Colonic mucosa (tissue), 4 donors: ENCODE measurements at places on chromosomes 3 and 15. TPM values are rescaled to one million over a fixed set of nuclear protein-coding genes. Genes with fewer than 3 reads are reported as not detected.

FGF12 gene
- 0.48 TPM for total RNA-seq

CCDC39 gene
- not detected for total RNA-seq

ZIC1 gene
- total RNA-seq = 0.19 TPM

KCNMB2 gene
- 0.42 TPM for total RNA-seq

WDR93 gene
- total RNA-seq = 0.13 TPM

ZNF502 gene
- 3.3 TPM for total RNA-seq

KIF7 gene
- total RNA-seq = 1.1 TPM

GOLGA6A gene
- not detected for total RNA-seq

PAK6 gene
- 10.4 TPM for total RNA-seq

KLHL40 gene
- total RNA-seq = not detected

CPEB1 gene
- 0.40 TPM for total RNA-seq

NME9 gene
- total RNA-seq = not detected

DNA sequence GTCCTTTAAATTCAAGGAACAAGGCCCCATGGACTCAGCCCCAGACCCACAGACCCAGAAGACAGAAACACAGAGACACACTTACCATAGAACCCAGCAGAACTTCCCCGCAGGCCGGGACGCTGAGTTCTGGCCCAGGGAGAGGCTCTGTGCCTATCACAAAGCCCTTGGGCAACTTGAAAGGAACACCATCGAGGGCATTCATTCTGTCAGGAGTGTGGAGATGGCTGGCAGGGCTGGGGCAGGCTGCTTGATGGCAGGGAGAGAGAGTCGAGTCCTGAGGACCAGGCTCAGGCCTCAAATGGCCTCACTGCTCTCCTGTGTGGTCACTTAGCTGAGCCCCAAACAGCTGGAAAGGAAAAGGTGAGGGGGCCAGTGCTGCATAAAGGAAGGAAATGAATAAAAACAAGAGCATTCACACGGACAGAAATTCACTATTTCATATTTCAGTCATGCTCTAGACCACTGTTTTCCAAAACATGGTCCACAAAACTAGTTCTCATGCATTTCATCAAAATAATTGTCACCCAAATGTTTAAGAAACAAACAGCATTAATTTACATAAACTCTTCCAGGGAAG lies 8.9 kb downstream of the UBAP1L start:
- H3K27ac ChIP-seq = no peak overlapping the region
- H3K27me3 ChIP-seq = no peaks in the 10 kb centered on the region
- H3K4me3 ChIP-seq = no peak overlapping the region
- no peaks in the 10 kb centered on the region for H3K36me3 ChIP-seq
- no peaks in the 10 kb centered on the region for H3K4me1 ChIP-seq
- no peak for DNase-seq

DNA sequence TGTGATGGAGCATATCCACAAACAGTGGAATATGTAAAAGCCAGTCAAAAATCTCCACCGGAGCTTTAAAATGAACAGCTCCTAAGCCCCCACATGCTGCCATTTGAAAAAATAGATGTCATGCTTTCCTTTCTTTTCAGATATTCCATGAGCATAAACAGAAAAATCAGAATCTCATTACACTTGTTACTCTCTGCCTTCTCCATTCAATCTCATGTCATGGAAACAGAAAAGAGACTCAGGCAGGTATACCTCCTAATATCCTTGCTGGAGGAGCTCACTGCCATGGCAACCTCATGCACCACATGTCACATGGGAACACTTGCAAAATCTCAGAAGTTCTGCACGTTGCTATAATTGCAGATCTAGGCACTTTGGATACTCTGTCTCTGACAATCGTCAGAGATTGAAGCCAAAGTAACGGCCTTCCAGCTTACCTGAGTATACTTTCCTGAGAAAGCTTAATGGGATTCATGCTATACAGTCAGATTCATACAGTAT lies 317.0 kb upstream of the ADAMTS9 start:
- H3K4me3 ChIP-seq = no peak overlapping the region
- H3K4me1 ChIP-seq = no peaks in the 10 kb centered on the region
- H3K27me3 ChIP-seq = no peaks in the 10 kb centered on the region
- no peak overlapping the region for H3K27ac ChIP-seq

DNA sequence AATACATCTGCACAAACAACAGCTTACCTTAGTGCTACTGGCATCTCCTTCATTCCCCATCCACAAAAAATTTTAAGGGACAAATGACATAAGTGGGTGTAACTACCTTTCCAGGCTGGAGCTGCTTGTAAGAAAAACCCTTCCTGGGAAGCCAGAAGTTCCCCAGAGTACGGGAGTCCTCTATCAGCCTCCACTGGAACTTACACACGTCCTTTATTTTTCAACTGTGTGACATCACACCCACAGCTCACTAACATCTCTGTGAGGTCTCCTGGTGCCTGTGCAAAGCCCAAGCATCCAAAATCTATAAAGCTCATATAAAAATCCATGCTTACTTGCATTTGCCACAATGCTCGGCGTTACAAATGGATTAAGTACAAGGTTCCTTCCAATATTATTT lies 27.6 kb downstream of the LRIG1 start:
- no peak for DNase-seq
- peaks cover 19% of the 10 kb centered on the region for H3K4me1 ChIP-seq
- H3K4me3 ChIP-seq = no peak overlapping the region

DNA sequence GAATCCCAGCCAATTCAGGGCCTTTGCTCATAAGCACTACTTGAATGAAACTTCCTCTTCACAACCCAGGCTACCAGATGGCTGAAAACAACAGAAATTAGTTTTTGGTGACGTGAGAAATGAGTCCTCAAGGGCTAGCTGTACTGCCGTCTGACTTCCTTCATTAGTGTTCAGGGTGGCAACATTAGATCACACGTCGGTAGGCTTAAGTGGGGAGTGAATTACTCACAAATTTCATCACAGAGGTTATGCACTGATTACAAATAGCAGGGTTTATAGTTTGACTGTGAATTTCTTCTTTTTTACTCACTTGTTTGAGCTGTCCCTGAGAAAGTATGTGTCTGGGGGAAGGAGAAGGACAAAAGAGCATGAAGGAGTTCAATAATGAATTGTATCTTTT lies 397.2 kb downstream of the GAP43 start:
- H3K4me1 ChIP-seq = no peaks in the 10 kb centered on the region
- no peaks in the 10 kb centered on the region for H3K27me3 ChIP-seq
- no peak for DNase-seq

DNA sequence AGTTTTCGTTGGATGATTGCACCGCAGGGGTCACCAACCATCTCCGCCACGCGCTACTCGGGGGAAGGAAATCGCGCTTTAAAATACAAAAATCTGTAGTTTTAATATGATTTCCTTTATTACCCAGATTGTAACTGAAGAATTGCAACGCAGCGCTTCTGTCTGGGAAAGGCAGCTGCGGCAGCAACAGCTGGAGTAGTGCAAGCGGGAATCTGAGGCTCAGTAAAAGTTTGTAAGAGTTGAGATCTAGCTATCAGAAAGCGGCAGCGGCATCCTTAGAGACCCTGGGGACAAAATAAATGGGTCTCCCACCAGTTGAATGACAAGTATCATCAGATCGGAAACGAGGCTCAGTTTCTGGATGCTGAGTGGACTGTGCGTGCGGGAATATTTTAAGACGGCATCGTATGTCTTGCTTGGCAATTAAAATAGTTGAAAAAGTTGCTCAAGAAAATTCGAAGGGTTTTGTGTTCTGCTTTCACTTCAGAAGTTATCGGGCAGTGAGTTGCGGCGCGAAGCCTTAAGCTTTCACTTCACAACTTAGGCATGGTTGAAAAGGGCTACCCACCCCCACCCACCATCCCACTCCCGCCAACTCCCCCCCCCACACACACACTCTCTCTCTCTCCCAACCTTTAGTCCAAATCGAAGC lies 2.7 kb downstream of the MECOM start:
- no peaks in the 10 kb centered on the region for H3K36me3 ChIP-seq
- peak overlapping the region; percentile 85 for H3K27ac ChIP-seq
- H3K4me1 ChIP-seq = no peaks in the 10 kb centered on the region

- no peaks in the 10 kb centered on the region for H3K4me1 ChIP-seq
- H3K27ac ChIP-seq = no peak overlapping the region
- no peaks in the 10 kb centered on the region for H3K27me3 ChIP-seq
Observed at GRCh38 chr3:48974076-48974864, 15.8 kb upstream of the P4HTM start.

DNA sequence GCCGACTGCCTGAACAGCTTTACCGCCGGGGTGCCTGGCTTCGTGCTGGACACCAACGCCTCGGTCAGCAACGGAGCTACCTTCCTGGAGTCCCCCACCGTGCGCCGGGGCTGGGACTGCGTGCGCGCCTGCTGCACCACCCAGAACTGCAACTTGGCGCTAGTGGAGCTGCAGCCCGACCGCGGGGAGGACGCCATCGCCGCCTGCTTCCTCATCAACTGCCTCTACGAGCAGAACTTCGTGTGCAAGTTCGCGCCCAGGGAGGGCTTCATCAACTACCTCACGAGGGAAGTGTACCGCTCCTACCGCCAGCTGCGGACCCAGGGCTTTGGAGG lies 815 bp downstream of the SPINT1 start:
- no peaks in the 10 kb centered on the region for H3K4me1 ChIP-seq
- peak overlapping the region; percentile 96 for H3K27ac ChIP-seq
- H3K4me3 ChIP-seq = peak overlapping the region; percentile 81
- no peak for DNase-seq
- no peaks in the 10 kb centered on the region for H3K36me3 ChIP-seq
- H3K27me3 ChIP-seq = no peaks in the 10 kb centered on the region

GRCh38 chr3:541062-541801 lies 344.7 kb downstream of the CHL1 start:
- H3K4me3 ChIP-seq = no peak overlapping the region
- no peak overlapping the region for H3K27ac ChIP-seq
- H3K27me3 ChIP-seq = no peaks in the 10 kb centered on the region
- no peaks in the 10 kb centered on the region for H3K4me1 ChIP-seq
- no peak for DNase-seq

- no peak overlapping the region for H3K4me3 ChIP-seq
- no peaks in the 10 kb centered on the region for H3K27me3 ChIP-seq
- peaks cover 11% of the 10 kb centered on the region for H3K4me1 ChIP-seq
- peak; percentile 51 for DNase-seq
- no peaks in the 10 kb centered on the region for H3K36me3 ChIP-seq
Observed at GRCh38 chr15:52093539-52094510, 18.8 kb downstream of the BCL2L10 start.

GRCh38 chr15:48625126-48625525 lies 20.4 kb downstream of the FBN1 start:
- H3K36me3 ChIP-seq = no peaks in the 10 kb centered on the region
- DNase-seq = no peak
- H3K4me1 ChIP-seq = no peaks in the 10 kb centered on the region
- no peaks in the 10 kb centered on the region for H3K27me3 ChIP-seq
- H3K27ac ChIP-seq = no peak overlapping the region

DNA sequence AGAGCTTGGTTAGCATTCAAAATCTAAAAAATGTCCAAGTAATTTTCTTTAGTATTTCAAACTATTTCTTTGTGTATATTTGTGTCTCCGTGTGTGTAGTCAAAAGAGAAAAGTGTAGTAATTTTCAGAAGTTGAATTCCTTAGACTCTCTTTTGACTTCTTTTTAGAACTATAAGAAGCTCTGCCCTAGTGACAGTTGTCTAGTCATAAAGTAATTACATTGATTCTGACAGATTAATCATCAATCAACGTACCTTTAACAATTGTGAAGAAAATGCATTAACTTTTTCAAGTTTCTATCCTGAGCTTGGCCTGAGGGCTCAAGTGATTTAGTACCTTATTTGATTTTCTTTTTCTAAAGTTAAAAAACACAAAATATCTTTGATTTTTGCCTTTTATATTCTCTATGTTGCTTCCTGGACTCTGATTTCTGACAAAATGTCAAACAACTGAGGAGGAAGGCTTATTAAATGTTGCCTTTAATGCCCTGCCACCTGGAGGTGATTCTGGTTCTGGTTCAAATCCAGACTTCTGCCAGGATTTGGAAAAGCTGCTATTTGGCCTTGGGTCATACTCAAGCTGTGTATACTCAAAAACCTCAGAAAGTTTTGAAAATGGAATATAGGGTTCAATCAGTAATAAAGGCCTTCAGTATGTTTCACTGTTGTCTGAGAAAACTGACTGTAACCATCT lies 653.6 kb downstream of the NSUN3 start:
- DNase-seq = peak; percentile 22
- no peaks in the 10 kb centered on the region for H3K36me3 ChIP-seq
- H3K27ac ChIP-seq = no peak overlapping the region
- no peak overlapping the region for H3K4me3 ChIP-seq

- H3K36me3 ChIP-seq = no peaks in the 10 kb centered on the region
- no peak overlapping the region for H3K27ac ChIP-seq
- DNase-seq = no peak
- H3K4me1 ChIP-seq = no peaks in the 10 kb centered on the region
- H3K4me3 ChIP-seq = no peak overlapping the region
Observed at GRCh38 chr15:78536134-78536533, 4.1 kb upstream of the PSMA4 start.

DNA sequence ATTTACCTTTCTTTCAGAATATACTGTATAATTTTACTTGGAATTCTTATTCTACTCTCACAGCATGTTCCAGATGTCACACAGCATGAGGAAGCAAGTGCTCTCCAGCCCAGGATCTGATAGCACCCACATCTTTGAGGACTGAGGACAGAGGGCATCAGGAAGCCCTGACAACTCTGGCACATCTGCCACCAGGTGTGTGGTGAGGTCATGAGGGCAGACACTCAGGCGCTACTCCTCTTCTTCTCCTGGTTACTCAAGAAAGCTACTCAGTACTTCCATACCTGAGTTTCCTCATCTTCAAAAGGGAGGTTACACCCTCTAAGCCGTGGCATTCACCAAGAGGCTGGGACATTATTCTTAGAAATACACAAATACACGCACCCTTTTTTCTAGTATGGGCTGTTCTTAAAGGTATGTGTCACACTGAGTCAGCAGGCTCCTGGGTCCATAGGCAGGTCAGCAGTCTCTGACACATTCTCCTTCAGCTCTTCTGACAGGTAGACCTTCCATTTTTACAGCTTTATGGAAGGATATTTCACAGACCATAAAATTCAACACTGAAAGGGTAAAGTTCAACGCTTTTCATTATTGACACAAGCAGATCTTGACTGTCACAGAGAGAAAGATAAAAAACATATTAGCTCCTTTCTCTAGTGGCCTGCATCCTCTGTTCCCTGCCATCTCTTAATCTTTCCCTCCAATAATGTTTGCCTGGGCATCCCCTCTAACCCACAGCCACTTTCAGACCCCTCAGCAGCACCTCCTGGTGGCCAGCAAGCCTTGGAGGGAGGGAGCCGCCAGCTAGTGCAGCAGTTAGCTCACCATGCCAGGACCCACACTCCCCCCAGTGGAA lies 103.2 kb upstream of the TJP1 start:
- no peaks in the 10 kb centered on the region for H3K27me3 ChIP-seq
- peak; percentile 67 for DNase-seq
- no peak overlapping the region for H3K4me3 ChIP-seq
- peaks cover 8% of the 10 kb centered on the region for H3K4me1 ChIP-seq
- no peaks in the 10 kb centered on the region for H3K36me3 ChIP-seq

- no peaks in the 10 kb centered on the region for H3K36me3 ChIP-seq
- H3K4me1 ChIP-seq = peaks cover 3% of the 10 kb centered on the region
- no peak overlapping the region for H3K4me3 ChIP-seq
- H3K27ac ChIP-seq = peak overlapping the region; percentile 42
Observed at GRCh38 chr3:193885832-193886231, 250.1 kb upstream of the HES1 start.
